ENCODE measurements at places on chromosomes 13 and 19.

- no peak for DNase-seq
Observed at GRCh38 chr13:102291587-102292218, 110.1 kb downstream of the FGF14 start.

GRCh38 chr13:109938255-109938936 lies 152.0 kb upstream of the IRS2 start:
- no peak for DNase-seq

- DNase-seq, result no peak
Observed at GRCh38 chr13:112639521-112639920, 50.3 kb upstream of the ATP11A start.

- DNase-seq, result no peak
Observed at GRCh38 chr13:113856716-113857065, 7.2 kb downstream of the GAS6 start.

GRCh38 chr19:39406656-39407409 lies at the start of gene ZFP36:
TSS of gene ZFP36 (plus strand) at chr19:39406847. CDS start at chr19:39406905, 58 bp downstream.
- peak; percentile 53 for DNase-seq

DNA sequence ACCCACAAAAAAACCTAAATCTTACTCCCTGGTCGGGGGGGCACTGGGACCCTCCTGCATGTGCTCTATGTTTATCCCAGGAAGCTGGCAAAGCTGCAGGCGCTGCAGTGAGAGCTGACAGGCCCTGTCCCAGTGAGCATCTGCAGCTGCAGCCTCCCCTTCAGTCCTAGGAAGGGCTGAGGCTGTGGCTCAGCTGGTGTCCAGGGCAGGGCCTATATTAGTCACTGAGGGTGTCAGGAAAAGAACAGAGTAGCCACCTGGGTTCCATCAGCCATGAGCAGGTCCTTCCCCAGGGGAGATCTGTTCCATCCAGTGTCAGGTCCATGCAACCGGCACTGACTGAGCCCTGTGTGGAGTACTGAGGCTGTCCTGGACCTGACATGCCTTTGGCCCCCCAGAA lies 120.5 kb downstream of the TNFRSF19 start:
- DNase-seq, result no peak

GRCh38 chr13:28540612-28541011 lies 45.7 kb upstream of the FLT1 start:
- DNase-seq, result no peak

DNA sequence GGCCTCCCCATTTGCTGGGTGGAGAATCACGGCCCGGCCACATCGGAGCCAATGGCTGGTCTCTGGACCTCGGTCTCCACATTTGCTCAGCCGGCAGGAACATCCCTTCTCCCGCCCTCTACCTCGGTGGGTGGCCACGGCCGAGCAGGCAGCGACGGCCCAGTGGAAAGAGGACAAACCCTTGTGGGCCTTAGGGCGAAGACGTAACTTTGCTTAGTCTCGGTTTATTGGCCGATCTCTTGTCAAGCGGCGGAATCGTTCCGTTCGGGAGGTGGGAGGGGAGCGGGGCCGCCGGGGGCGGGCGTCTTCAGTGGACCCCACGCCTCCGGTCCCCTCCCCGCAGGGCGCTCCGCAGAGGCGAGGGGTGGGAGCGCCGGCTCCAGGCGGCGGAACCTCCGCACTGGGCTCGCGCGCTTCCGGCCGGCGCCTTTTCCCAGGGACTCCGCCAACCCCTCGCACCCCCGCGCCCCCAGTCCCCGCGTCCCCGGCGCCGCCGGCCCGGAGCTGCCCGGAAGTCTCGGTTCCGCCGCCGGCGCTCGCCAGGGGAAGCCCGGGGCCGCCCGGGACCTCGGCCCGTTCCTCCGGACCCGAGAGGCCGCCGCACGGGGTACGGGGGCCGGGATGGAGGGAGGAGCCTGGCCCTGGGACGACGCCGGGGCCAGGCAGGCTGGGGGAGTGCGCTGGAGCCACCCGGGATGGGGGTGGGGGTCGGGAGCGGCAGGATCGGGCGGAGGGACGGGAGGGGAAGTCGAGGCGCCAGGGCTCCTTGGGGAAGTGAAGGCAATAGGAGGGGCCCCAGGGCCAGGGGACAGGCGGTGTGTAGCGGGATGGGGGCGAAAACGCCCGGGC lies at the start of gene ZNF580:
TSS of gene ZNF580 (plus strand) at position 426 of the 849 bp plus-strand sequence. CDS start 1,507 bp downstream, outside the sequence.
- peak; percentile 69 for DNase-seq

DNA sequence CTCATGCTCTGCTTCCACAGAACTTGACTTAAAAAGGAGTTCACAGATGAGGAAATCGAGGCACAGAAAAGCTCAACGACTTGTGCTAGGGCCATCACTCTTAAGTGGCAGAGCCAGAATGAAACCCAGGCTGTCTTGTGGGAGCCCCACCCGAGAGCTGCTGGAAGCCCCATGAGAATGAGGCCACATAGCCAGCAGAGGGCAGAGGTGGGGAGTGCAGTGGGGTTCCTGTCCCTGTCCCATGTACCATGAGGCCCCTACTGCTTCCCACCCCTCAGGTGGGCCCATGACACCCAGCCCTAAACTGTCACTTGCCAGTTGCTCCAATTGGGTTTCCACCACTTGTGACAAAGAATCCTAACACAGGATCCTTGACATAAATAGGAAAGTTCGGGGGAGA lies 175.9 kb downstream of the IRS2 start:
- no peak for DNase-seq

GRCh38 chr13:25147638-25148401 lies 24.3 kb downstream of the AMER2 start:
- no peak for DNase-seq

DNA sequence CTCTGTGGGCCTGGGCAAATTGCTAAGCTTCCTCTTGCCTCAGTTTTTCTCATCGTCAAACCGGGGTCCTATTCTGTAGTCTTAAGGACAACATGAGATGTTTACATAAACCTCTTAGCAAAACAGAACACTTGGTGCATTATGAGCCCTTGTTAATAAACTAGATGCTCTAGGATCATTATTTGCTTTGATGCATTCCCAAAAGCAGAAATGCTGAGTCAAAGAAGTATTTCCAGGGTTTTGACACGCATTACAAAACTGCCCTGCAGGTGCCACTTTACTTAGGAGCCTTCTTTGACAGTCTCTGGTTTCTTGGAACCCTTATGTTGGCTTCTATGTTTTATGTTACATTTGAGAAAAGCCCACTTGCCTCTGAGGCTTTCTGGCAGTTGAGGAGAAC lies 12.1 kb downstream of the AKAP11 start:
- DNase-seq, result no peak

GRCh38 chr19:7730286-7731217 lies 1.4 kb downstream of the CLEC4G start:
- DNase-seq, result no peak

DNA sequence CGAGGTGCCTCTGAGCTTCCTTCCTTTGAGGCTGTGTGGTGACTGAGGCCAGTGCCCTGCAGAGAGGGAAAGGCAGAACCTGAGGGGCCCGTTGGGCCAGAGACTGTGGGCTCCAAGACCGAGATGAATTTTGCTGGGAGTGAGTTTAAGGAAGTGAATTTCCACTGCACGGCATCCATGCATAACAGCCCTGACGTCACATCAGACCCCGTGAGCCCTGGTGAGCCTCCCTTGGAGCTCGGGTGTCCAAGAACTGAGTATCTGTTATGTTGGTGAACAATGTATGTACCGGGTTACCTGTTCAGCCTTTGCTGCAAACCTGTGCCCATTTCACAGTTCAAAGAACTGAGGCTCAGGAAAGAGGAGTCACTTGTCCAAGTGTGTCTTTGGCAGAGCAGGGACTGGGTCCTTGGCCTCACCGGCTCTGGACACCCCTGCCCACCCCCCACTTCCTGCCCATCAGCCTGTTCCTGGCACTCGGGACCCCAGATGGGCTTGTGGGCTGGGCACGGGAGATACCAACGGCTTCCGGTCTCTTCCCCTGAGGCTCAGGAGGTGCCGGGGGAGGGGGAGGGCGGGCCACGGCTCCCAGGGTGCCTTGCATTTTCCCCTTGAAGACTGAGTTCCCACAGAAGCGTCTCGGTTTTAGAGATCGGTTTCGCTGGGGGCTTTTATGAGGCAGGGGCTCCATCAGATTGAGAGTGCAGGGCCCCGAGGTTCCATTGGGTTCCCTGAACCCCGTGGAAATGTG lies 33.7 kb downstream of the NFILZ start:
- DNase-seq, result no peak
